ENCODE measurements at places on chromosomes 1 and 21.

DNA sequence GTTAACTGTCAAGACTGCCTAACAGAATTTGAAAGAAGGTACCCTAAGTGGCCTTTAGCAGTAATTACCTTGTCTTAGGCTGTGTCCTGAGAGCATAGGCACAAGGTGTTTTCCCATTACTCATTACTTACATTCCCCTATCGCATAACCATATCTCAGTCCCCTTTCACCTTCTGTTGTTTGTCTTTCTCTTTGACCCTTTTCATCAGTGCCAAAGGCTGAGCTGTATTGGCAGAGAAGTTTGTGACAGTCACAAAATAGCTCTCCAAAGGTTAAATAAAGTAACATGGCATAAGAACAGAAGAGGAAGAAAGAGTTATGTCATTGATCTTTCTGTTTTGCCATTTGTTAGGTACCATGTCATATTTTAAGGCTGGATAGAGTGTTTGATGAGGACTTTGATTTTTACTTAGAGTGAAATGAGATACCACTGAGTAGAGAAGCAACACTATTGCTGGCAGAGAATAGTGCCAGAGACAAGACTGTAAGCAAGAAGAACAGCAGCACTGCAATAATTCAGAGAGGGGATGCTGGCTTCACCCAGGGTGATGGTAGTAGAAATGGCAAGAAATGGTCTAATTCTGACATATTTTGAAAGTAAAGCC, 497.8 kb downstream of the TTLL7 start:
- no peak for DNase-seq

GRCh38 chr1:235507623-235508022, 3.4 kb upstream of the B3GALNT2 start:
- DNase-seq, result no peak

DNA sequence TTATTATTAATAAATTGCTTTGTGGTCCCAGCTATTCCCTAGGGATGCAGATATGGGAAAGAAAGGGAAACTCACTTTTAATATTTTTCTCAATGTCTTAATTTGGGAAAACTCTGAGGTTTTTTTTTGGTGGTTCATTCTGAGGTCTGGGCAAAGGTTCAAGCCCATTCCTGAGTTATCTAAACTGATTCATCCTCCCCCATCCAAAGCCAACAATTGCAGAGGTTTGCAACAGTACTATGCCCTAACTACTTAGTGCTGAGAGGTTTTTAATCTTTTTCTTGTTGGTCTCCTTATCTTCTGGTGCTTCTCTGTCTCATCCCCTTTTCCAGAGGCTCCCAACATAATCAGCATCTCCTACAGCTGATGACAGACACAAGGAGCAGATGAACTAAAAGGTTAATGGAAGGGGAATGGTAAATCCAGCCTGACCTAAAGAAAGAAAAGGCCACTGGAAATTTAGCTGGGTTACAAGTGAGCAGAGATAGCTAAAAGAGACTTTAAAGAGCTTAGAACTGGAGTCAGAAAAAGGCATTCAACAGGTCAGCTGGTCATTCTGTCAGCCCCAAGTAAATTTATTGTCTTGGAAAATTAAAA, 390.4 kb downstream of the TGFB2 start:
- no peak for DNase-seq

- DNase-seq, result no peak
Measured at GRCh38 chr1:48887796-48888195, 111.1 kb upstream of the BEND5 start.

DNA sequence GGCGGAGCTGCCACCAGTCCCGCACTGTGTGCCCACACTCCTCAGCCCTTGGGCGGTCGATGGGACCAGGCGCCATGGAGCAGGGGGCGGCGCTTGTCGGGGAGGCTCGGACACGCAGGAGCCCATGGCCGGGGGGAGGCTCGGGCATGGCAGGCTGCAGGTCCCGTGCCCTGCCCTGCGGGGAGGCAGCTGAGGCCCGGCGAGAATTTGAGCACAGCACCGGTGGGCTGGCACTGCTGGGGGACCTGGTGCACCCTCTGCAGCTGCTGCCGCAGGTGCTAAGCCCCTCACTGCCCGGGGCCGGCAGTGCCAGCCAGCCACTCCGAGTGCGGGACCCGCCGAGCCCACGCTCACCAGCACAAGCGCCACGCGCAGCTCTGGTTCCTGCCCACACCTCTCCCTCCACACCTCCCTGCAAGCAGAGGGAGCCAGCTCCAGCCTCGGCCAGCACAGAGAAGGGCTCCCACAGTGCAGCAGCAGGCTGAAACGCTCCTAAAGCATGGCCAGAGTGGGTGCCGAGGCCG, 267.7 kb downstream of the RYR2 start:
- DNase-seq, result no peak

- DNase-seq, result no peak
Measured at GRCh38 chr1:100628631-100629081, 90.7 kb downstream of the GPR88 start.

- no peak for DNase-seq
Measured at GRCh38 chr1:77047978-77048614, 171.1 kb downstream of the PIGK start.

GRCh38 chr1:170586321-170587252, 54.6 kb downstream of the GORAB start:
- DNase-seq, result no peak

- DNase-seq, result no peak
Measured at GRCh38 chr1:57017717-57018116, 51.9 kb upstream of the C8B start.

- DNase-seq, result no peak
Measured at GRCh38 chr1:39418236-39418635, 73.2 kb upstream of the BMP8A start.

- no peak for DNase-seq
Measured at GRCh38 chr1:183604038-183604808, 14.0 kb upstream of the NCF2 start.

DNA sequence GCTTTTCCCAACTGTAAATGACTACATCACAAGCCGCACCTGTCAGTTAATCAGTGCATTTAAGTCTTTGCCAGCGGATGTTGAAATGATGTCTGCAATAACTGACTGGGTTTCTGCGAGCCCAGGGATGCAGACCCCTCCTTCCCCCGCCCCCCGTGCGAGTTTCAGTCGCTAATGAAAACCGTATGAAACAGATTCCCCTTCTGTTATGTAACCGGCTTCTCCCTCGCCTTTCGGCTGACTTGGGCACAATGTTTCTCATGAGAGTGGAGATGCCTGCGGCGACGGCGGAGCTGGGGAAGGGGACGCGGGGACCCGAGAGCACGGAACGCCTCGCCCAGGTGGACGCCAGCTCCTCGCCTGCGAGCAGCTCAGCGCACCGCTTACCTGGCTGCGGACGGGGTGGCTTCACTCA, 753 bp downstream of the KCNJ6 start:
- DNase-seq, result no peak

- no peak for DNase-seq
Measured at GRCh38 chr1:22801761-22802160, 91.1 kb downstream of the EPHB2 start.

DNA sequence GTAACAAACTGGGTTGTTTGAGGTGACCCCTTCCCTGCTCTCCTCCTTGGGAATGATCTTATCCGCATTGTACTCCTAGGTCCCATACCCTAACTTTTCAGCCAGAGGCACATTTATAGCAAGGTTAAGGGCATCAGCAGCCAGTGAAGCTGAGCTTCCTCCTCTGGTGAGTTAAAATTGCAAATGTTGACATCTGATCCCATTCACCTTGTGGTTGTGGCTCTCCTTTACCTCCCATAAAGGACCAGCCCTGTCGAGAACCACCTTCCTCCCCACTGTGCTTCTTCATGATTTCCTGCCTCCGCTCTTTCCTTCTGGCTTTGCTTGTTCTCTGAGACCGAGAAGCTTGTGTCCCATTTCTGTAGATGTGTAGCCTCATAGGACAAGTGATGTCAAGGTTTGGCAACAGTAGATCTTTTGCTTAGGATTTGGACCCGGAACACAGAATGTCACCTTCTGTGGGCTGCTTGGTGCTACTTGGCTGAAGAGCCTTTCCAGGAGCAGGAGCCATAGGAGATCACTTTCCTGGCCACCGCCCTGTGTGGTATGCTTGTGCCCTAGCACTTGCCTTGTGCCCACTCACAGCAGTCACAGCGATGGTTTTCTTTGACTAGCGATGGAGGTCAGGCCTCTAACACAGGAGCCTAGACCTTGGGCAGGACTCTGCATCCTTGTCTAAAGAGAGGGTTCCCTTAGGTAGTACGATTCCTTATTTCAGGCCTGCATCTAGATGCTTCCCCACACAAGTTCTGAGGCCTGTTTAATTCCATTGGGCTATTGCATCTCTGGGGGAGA, 18.8 kb downstream of the SZRD1 start:
- DNase-seq, result no peak

DNA sequence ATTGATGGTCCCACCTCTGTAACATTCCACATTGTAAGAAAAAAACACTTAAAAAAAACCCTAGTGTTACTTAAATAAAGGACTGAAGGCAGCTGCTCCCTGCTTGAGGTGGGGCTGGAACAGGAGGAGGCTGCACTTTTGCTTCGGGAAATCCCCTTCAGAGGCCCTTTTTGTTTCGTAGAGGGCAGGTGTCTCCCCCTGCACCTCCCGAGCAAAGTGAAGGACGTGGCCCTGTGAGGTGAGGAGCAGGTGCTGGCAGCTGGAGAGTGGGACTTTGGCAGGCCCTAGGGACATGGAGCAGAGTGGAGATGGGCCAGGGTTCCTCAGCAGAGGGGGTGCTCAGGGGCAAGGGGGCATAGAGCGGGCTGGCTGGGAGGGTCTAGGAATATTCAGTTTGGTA, 33.4 kb upstream of the WNT4 start:
- no peak for DNase-seq

DNA sequence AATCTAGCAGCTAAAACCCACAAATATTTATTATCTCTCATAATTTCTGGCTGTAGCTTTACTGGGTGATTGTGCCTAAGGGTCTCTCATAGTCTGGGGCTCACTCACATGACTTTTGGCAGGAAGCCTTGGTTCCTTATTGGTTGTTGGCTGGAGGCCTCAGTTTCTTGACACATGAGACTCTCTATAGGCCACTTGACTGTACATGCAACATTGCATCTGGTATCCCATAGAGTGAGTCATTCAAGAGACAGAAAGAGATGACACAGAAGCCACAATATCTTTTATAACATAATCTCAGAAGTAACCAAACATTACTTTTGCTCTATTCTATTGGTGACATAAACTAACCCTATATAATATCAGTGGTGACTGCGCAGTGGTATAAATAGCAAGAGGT, 128.5 kb upstream of the HNRNPU start:
- no peak for DNase-seq

GRCh38 chr1:111880881-111881837, 108.3 kb downstream of the KCND3 start:
- no peak for DNase-seq

- DNase-seq, result no peak
Measured at GRCh38 chr21:34191876-34192275, 118.5 kb downstream of the MRPS6 start.
